ENCODE measurements at places on chromosomes 2 and 18.

- DNase-seq = no peak
Observed at GRCh38 chr2:18578033-18578432, 11.3 kb downstream of the NT5C1B start.

GRCh38 chr18:67310826-67311225, 205.7 kb downstream of the DSEL start:
- no peak for DNase-seq

DNA sequence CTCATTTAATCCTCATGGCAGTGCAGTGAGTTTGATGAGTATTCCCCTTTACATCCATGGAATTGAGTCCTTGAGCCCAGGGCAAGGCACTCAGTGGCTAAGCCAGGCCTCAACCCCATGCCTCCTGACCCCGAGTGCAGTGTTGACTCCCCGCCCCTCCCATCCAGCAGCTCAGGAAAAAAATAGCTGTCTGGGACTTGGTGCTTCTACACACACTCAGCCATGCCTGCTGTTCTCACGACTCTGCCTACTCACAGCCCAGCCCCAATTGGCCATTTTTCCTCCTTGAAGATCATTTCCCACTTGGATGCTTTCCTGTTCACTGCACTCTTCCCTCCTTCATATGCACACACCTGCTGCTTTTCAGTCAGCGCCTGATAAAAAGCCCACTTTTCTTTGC, 8.8 kb downstream of the FOSL2 start:
- no peak for DNase-seq

DNA sequence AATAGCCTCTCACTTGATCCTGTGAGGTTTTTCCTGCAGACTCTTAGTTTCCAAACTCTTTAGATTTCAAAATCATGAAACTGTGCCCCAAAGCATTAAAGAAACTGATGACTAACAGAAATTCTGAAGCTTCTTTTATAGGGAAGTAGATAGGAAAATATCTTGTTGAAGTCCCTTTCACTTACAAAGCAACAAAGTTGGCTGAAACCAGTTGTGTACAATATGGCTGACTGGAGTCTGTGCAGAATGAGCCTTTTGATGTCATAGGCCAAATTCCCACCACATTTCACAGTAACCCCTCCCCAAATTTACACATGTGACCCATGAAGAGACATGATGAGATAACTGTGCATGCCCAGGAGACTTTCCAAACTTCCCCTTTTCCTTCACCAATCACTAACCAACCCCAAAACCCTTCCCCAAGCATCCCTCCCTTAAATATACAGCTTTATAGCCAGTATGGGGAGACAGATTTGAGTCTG, 61.7 kb upstream of the NCK2 start:
- no peak for DNase-seq

- DNase-seq = no peak
Observed at GRCh38 chr18:46657115-46657955, at the start of gene LOXHD1. LOXHD1 (minus strand) TSS chr18:46657220; CDS start chr18:46657033, 187 bp downstream.

GRCh38 chr2:231665245-231666170, 42.8 kb upstream of the PTMA start:
- no peak for DNase-seq

- no peak for DNase-seq
Observed at GRCh38 chr2:10355471-10356438, 53.1 kb downstream of the HPCAL1 start.

- no peak for DNase-seq
Observed at GRCh38 chr2:172671501-172671900, 64.1 kb upstream of the RAPGEF4 start.

DNA sequence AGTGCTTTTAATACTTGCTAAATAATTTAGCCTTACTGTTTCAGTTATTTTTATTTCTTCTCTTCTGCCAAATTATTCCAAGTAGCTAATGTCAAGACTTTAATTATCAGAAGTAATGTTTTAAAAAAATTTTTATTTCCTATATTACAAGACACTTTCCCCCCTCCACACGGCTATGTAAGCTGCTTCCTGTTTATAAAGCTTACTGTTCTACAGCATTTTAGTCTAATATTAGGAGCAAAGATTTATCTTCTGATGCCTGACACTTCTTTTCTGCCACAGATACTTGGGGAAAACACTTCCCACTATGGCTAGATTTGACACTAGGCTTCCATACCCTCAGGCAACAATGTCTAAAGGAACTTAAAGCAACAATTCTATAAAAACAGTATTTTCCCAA, 62.3 kb downstream of the ROCK1 start:
- no peak for DNase-seq

- no peak for DNase-seq
Observed at GRCh38 chr18:61676773-61677434, 215.9 kb downstream of the RNF152 start.

Data from activated B cell treated with CpG ODN at 0.5 μM for 24 hours (primary cell).